ENCODE measurements at places on chromosomes 3 and 15.

DNA sequence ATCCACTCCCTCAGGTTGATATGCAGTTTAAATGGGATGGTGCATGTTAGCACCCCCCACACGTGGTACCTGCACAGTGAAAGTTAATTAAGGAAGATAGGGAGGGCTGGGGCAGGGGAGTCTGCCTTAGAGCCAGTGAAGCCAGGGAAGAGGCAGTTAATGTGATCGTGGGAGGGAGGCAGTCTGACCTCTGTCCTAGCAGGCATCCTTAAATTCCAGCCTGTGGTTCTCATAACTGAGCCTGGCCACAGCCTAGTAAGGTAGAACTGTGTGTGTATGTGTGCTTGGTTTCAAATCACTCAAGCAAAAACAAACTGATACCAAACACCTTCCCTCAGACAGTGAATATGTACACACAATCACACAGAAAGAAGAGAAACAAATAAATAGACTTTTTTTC, 319.1 kb upstream of the TLE3 start:
- no peak for DNase-seq

- no peak for DNase-seq
Observed at GRCh38 chr15:77292969-77293558, 126.8 kb downstream of the PEAK1 start.

- DNase-seq: no peak
Observed at GRCh38 chr3:19487386-19487785, 339.1 kb downstream of the KCNH8 start.

GRCh38 chr3:52763466-52763865, 7.3 kb downstream of the NEK4 start:
- no peak for DNase-seq

DNA sequence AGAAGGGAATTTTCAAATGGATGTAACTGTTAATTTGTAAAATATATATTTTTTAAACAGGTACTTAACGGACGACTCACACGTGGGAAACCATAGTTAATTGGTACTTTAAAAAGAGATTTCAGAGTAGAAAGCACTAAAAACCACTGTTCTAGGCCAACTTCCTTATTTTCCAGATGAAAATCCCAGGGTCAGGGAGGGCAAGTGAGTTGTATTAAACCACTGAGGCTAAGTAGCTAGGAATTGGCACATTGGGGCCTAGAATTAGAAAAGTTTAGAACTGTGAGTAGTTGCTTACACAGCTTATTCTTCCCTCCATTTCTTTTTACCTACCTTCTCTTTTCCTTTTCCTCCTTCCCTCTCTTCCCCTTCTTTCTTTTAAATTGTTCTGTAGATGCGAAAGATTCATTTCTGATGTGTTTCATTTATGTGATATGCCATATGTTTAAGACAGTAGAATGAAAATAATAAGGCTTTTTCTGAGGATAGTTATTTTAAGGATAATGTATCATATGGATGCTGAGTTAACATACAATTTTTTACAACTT, 4.1 kb upstream of the UTS2B start:
- DNase-seq: no peak

DNA sequence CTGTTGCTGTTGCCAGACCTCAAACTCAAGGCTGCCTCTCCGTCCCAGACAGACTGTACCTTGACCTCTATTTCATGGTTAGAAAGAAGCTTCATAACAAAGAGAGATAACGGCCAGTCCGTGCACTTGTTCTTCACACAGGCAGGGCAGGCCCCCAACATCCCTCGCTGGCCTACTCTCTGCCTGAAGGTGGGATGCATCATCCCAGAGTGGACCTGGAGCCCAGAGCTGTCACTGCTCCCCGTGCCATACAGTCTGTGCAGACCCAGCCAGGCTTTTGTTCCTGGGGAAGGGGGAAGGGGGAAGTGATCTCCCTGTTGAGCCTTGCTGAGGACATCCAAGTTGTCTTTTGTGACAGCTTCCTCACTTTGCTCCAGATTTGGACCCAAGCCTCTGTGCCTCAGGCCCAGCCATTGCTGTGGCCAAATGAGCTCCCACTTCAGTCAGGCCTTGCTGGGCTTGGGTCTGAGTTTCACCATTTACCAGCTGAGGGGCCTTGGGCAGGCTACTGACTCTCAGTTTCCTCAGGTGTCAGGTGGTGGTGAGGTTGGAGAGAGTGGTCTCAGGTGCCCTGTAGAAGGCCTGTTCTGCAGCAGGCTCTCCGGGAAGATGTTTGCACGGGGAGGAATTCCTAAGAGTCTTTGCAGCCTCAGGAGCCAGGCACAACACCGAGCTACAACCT, 141.6 kb downstream of the DNAJB8 start:
- DNase-seq: no peak

DNA sequence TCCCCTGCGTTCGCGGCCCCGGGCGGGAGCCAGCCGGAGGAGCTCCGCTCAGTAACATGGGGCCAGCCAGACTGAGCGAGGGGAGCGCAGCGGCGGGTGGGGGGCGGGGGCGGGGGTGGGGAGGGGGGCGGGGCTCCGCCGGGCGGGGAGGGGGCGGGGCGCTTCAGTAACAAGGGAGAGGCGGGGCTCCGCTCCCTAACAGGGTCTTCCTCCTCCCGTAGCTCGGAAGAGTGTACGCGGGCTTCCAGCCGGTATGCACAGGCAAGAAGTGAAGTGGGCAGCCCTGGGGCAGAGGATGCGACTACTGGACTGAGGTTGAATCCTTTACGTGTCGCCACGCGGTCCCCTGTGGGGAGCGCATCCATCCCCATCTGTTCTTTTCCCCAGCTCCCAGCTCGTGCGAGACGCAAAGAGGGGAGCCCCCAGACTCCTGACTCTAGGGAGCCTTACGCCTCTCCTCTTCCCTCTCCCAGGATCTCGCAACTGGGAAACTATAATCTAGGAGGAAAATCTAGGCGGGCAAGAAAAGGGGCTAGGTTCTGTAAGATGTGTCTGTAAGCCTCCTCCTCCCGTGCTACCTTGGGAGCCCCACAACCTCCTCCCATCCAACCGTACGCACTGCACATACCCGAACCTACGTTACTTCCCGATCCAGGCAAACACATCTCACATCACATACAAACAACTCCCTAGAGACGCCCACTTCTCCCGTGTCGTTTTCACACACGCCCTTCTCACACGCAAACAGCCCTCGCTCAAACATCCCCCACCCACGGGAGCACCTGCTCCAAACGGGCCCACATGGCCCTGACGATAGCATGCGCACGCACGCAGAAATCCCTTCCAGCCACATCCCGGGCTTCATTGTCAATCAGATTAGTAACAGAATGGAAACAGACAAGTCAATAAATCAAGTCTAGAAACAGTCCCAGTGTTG, at the start of gene SHF:
Gene SHF (minus strand): TSS at position 73 of the 937 bp plus-strand sequence. CDS start 15 bp downstream, at position 58.
- DNase-seq: peak; percentile 78

DNA sequence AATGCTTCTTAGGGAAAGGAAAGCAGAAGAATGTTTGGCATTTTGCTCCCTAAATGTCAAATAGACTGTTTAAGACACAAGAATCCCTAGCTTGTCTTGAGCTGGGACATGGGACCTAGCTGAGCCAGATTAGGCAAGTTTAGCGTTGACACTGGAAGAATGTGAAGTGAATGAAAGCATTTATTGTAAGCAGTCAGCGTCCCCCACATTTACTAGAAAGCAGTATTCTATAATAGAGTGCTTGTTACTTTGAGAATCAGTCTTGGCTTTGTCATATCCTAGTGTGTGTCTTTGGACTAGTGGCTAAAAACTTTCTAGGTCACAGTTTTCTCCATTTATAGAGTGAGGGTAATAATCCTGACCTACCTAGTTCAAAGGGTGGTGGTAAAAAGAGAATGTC, 161.6 kb downstream of the ADAMTSL3 start:
- DNase-seq: no peak

GRCh38 chr3:111326144-111326995, 215.6 kb upstream of the CD96 start:
- DNase-seq: no peak

GRCh38 chr15:45253330-45253729, 1.3 kb downstream of the SLC28A2 start:
- DNase-seq: no peak

GRCh38 chr3:3165650-3166049, 13.8 kb downstream of the CRBN start:
- DNase-seq: no peak

DNA sequence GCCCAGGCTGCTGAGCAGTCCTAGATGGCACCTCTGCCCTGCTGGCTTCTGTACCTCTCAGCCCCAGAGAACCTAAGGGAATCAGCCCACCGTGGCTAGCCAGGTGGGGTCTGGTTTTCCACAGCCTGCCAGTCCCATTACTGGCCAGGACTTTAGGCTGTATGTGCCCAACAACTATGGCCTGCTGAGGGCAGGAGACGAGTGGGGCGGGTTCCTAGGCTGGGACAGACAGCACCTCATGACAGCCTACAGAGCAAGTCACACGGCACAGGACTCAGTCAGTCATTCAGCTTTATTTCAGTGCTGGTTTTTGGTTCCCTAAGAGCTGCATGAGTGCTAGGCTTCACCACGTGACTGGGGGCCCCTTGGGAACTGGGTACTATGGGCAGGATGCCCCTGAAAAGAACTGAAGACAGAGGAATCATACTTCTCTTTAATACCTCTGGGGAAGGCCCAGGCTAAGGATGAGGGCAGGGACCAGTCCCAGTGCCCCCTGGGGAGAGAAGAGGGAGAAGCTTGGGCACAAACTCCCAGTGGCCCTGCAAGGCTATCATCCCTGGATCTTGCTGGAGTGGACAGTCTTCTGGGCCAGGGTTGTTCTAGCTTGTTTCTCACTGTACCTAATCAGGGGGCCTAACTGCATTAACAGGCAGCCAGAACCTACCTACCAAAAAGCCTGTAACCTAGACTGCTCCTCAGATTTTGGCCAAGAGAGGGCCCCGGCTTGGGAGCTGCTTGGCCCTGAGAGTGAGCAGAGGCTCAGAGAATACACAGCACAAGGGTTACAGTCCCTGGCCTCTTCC, 14.8 kb downstream of the CLK3 start:
- DNase-seq: no peak

GRCh38 chr15:99566157-99566897, 543 bp downstream of the MEF2A start:
- DNase-seq: no peak

GRCh38 chr3:105529456-105529855, 162.7 kb downstream of the ALCAM start:
- DNase-seq: no peak

DNA sequence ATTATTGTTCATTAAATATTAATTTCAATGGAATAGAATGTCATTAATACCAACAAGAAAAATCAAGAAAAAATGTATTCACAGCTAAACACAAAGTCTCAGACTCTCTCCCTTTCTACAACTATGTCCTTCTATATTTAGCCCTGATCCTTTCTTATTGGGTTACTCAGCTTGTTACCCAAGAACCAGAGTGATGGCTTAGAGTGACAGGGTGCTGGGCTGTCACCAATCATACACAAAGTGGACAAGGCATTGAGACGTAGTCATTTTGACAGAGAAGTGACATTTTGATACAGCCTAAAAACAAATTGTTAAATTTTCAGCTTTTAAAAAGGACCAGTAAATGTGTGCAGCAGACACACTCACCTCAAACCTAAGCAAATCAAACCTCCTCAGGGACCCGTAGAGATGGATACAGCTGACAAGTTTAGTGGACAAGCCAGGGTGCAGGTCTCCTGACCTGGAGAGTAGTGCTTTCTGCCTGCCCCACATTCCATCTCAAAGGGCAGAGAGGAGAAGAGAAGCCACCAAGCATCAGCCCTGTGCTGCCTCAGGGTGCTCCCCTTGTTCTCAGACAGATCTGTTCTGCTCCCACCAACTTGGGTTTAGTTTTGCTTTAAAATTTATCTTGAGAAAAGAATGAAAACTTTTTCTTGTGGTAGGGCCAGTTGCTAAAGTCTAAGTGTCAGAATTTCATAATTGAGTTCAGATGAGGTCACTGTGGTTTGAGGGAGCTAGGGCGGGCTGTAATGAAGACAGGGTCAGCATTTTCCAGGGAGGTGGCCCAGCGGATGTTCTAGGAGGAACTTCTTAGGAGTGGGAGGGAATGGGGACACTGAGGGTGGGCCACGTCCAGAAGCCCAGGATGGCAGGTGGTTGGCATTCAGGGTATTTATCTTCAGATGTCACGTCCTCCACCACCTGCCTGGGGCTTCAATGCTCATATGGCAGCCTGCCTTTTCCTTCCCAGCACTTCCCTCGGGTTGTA, 136.5 kb upstream of the TBL1XR1 start:
- no peak for DNase-seq

- no peak for DNase-seq
Observed at GRCh38 chr3:134654031-134654430, 3.2 kb upstream of the KY start.

- no peak for DNase-seq
Observed at GRCh38 chr15:81450721-81451120, 76.7 kb upstream of the TMC3 start.

DNA sequence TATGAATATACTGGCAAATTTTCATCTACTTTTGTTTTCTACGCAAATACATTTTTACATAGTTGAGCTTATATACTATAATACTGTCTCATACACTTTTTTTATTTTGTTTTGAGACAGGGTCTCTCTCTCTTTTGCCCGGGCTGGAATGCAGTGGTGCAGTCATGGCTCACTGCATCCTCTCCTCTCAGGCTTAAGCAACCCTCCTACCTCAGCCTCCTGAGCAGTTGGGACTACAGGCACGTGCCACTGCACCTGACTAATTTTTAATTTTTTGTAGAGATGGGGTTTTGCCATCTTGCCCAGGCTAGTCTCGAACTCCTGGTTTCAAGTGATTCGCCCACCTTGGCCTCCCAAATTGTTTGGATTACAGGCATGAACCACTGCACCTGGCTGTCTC, 25.9 kb downstream of the HACL1 start:
- DNase-seq: no peak

GRCh38 chr3:158026236-158026635, 80.0 kb downstream of the SHOX2 start:
- no peak for DNase-seq

GRCh38 chr3:16297997-16298885, 33.2 kb downstream of the OXNAD1 start:
- DNase-seq: no peak

DNA sequence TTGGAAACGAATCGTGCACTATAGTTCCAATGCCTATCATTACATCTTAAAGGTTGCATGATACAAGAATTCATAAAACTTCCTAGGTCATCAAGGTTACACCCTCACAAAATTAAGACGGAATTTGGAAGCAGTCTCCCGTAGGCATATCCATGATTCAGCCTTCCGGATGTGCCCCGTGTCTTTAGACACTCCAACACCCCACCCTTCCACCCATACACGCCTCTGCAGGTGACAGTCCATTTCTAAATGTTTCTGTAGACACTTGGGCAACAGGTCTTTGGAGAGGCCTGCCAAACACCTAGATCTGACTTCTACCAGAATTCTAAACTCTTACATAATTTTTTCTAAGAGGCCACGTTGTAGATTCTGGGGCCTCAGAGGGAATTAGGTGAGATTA, 49.8 kb downstream of the LDHAL6B start:
- DNase-seq: no peak

DNA sequence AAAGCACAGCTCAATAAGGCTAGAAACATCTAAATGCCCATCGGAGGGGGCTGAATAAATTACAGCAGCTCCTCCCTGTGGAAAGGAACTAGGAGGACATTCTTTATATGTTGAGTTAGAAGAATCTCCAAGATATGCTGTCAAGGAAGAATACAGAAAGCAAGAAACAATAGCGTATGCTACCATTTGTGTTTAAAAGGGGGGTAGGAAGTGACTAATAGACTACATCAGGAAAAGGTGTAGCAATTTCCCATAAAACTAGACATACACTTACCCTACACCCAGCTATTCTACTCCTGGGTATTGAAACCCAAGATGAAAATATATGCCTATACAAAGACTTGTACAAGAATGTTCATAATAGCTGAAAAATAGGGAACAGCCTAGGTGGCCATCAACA, 21.6 kb downstream of the SEC61A1 start:
- DNase-seq: no peak

- no peak for DNase-seq
Observed at GRCh38 chr15:49036650-49037545, 9.3 kb downstream of the SECISBP2L start.

Measured in activated naive CD4-positive, alpha-beta T cell treated with anti-CD3 and anti-CD28 coated beads, Interleukin-2, amount 50 U/mL, for 72 hours (primary cell).